ENCODE measurements at places on chromosomes 13 and 19.

DNA sequence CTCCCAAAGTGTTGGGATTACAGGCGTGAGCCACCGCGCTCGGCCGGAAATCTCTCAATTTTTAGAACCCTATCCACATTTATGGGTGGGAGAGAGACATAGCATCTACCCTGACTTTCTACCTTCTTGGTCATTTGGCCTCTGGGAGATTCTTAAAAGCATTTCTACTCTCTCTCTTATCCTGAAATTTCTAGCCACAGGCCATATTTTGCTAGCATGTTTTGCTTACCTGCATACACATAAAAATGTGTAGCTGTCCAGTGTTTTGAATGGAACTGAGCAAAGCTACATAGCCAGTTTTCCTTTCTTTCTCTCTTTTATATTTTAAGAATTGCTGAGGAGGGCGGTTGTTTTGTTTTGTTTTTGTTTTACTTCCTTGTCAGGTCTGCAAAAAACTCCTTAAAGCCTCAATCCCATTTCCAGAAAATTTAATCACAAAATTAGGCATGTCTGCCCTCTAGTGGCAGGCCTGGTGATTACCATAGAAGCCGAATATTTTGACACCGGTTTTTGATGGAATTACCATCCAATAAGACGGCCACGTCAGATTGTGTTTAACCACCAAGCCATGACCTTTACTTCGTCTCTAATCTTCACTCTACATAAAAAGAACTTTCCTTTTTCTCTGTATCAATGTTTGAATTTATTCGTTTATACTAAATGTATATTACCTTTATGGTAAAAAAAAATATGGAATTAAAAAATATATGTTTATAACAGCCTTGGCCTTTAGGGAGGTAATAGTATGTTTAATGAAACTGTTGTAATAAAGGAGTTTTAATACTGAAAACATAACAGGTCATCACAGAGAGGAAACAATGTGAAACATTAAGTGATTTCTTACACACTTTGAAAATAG, 34.4 kb upstream of the OXGR1 start:
- DNase-seq, result no peak

- DNase-seq, result no peak
Observed at GRCh38 chr13:83798731-83799130, 83.5 kb downstream of the SLITRK1 start.

- DNase-seq, result no peak
Observed at GRCh38 chr19:2081873-2082810, 14.0 kb downstream of the MOB3A start.

GRCh38 chr19:55454787-55455243, 6.6 kb downstream of the ISOC2 start:
- DNase-seq, result no peak

- no peak for DNase-seq
Observed at GRCh38 chr19:16034180-16034579, 42.1 kb upstream of the TPM4 start.

DNA sequence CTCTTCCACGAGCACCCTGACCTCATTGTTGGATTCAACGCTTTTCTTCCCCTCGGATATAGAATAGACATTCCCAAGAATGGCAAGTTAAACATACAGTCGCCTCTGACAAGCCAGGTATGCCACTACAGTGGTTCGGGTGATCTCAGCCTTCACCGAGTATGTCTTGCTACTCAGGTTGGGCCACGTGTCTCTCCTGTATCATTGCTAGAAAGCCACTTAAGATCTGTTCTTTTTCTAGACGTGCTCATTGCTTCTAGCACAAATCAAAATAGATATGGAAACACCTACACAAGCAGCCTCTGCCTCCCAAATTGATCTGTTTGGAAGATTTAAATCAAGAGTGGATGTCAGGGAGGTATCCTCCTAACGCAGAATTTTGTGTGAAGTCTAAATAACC, 2.3 kb downstream of the SIN3B start:
- no peak for DNase-seq

DNA sequence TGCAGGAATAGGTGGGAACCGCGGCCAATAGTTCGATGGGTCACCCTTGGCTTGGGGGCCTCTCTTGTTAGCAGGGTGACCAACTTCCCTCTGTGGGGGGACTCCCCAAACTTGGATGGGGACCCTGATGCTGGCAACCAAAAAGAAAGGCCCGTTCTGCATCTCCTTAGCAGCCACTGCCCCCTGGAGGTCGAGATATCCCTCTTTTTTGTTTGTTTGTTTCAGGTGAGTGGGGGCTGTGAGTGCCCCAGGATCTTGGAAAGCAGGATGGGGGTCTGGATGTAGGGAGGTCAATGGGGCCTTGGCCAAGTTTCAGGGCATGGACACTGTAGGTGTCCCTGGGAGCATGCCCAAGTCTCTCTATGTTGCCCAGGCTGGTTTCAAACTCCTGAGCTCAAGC, 7.7 kb upstream of the CRTC1 start:
- no peak for DNase-seq

DNA sequence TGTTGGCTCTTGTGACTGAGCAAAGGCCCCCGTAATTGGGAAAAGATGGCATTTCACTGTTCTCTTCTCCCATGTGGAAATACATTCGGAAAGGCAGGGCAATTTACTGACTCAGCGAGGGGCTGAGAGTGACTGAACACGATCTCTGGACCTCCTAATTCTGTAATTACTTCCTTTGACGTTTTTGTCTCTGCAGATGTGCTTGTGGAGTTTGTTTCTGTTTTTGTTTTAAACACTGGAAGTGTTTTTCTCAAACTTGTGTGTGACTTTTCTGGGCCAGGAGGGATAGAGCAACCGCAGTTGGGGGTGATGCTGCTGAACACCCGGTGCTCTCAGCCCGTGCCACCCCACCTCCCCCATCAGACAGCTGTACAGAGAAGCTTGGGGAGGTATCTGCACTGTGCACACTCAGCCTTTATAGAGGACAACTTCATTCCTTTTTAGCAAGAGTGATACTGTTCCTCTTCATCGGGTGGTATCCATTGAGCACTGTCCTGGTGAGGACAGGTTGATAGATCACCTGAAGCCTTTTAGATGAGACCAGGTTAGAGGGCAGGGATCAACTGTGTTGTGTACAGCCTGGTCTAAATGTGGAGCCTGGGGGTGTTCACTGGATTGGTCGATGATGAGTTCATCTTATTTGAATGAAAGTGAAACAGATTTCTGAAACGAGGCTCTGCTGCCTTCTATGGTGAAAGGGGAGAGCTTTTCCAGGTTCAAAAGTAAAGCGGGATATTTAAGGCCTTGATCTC, 117.4 kb downstream of the ESD start:
- no peak for DNase-seq
